ENCODE measurements at places on chromosomes 4 and X.

GRCh38 chrX:155179346-155179997 lies 36.8 kb upstream of the VBP1 start:
- DNase-seq: peak; percentile 15

GRCh38 chr4:175035905-175036304 lies 117.7 kb downstream of the ADAM29 start:
- DNase-seq: no peak

DNA sequence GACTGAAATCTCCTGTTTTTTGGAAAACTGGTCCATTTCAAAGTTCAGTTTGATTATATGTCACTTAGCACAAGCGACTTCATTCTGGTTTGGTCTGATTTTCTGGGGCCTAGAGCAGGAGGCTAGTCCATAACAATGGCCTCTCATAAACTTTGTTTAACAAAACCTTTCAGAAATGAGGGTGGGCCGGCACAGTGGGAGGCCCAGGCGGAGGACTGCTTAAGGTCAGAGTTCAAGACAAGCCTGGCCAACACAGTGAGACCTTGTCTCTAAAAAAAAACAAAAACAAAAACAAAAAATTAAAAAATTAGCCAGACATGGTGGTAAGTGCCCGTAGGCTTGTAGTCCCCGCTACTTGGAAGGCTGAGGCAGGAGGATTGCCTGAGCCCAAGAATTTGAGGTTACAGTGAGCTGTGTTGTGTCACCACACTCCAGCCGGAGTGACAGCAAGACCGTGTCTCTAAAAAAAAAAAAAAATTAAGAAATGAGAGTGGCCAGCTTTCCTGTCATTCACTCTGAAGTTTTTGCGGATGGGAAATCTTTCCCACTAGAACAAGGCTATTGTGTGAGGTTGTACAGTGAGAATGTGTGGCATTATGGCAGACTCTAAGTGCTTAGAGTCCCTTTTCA lies 1.2 kb upstream of the PLAC8 start:
- no peak for DNase-seq

DNA sequence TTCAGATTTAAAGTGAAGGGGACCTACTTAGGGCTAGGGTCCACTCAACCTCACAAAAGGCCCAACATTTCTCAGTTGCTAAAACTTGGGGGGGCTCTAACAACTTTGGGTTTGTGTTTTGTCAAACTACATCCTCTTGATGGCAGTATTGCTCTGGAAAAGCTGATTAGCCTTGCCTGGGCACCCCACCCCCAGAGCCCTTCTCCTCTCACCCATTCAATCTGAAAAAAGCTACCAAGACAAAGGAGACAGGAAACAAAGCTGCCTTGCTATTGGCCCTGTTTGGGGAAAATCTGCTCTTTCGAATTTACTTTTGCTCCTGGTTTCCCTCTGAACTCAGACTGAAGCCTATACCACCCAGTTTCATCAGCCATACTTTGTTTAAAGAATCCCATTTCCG lies 195.2 kb upstream of the STK26 start:
- peak; percentile 30 for DNase-seq

DNA sequence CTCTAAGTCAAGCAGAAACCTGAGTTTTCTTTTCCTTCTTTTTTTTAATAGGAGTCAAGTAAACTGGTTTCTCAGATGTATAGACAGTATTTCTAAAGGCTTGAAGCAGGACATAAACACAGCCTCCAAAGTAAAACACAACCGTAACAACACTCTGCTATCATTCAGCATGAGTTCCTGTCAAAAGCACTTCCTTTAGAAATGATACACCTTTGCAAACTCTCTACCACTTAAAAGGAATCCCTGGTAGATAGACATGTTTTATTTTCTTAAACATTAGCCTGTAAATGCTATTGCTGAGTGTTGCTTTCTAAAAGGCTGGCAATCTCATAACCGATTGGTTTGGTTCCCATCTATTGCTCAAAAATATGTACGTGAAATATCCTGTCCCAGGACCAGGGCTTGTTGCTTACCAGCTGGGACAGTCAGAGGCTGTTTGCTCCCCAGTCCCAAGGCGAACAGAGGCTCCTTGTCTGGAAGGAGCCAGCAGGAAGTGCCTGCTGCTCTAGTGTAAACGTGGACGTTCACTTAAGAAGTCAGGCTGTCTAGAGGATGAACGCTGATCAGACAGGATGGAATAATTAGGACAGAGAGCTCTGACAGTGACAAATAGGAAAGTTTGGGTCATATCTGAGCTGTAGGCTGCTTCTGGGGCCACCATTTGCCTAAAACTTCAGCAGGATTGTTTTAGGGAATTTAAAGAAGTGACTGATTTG lies 173.9 kb upstream of the KLF3 start:
- no peak for DNase-seq

GRCh38 chrX:86711531-86712180 lies 563.4 kb downstream of the DACH2 start:
- DNase-seq: no peak

All from MCF 10A (cell line).